ENCODE measurements at places on chromosomes 4 and X.

DNA sequence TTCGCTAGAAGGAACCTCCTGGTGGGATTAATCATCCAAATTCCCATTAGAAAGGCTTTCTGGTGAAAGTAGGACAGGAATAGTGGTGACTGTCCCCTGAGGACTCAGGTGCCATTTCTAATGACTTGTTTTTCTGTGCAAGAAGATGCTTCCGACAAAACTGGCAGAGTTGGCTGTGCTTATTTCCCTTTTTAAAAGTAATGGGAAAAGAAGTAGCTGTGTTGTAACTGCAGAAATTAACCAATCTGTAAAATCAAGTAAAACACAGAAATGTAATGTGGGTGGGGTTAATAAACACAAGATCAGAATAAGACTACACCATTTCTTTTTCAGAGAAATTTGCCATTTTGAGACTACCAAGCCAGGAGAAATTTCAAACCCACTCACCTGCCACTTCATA lies 55.0 kb upstream of the FAM9B start:
- ATAC-seq, result no peak

DNA sequence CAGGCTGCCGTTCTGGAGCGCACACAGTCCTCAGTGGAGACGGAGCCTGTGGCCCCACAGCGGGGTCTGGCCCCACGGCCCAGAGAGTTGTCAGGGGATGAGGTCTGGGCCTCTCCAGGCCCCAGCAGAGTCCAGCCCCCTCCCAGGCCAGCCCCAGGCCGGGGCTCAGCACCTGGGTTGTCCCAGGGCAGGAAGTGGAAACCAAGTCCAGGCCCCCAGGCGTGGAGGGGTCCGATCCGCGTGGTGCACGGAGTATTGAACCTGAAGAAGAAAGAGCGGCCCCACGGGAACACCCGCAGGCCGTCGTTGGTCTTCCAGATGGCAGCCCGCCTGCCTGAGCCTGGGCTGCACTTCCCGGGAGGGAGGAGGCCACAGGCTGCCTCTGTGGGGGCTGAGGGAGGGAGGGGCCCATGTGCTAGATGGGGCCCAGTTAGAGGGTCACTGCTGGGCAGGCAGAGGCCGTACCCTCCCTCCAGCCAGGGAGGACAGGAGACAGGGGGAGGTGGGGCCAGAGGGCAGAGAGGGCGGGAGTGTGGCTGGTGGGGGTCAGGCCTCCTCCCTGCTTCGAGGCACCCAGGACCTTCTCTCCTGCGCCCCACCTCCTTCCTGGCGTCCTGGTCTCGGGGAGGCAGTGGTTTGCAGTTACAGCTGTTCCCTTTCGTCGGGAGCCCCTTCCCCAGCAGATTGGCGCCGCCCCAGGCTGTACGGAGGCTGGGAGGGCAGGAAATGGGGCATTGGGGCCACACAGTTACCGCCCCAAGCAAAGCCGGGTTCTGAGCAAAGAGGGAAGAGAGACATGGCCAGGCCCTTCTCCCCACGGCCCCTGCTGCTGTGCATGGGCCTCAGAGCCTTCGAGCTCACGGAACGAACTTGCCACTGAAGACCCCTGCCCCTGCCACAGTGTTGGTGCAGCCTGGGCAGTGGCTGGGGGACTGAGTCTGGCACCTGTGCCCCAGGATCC lies 8.1 kb downstream of the HGFAC start:
- no peak for ATAC-seq

- ATAC-seq, result no peak
Observed at GRCh38 chr4:123480706-123481418, 84.3 kb downstream of the SPRY1 start.

GRCh38 chrX:45001048-45001447 lies 128.1 kb downstream of the KDM6A start:
- no peak for ATAC-seq

DNA sequence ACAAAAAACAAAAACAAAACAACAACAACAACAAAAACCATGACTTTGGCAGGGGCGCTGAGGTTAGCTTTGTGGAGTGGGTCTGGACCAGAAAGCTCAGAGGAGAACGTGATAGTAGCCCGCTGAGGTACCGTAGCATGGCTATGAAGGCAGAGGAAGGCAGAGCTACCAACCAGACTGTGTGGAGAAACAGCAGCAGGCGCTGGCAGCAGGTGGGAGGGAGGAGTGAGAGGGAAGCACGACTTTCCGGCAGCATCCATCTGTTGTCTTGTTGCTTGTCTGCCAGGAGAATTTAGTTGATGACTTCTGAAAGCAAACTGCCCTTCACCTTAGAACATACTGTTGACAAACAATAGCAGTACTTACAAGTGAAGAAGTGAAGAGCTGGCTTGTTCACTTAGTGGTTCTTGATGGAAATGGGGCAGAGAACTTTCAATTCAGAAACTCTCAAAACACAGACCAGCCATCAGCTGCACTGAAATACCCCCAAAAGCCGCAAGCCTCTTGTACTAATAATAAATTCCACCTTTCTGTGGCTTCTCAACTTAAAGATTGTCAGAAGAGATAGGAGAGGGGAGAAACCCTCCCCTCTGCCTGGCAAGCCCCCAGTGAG lies 447.2 kb downstream of the SLITRK2 start:
- no peak for ATAC-seq

DNA sequence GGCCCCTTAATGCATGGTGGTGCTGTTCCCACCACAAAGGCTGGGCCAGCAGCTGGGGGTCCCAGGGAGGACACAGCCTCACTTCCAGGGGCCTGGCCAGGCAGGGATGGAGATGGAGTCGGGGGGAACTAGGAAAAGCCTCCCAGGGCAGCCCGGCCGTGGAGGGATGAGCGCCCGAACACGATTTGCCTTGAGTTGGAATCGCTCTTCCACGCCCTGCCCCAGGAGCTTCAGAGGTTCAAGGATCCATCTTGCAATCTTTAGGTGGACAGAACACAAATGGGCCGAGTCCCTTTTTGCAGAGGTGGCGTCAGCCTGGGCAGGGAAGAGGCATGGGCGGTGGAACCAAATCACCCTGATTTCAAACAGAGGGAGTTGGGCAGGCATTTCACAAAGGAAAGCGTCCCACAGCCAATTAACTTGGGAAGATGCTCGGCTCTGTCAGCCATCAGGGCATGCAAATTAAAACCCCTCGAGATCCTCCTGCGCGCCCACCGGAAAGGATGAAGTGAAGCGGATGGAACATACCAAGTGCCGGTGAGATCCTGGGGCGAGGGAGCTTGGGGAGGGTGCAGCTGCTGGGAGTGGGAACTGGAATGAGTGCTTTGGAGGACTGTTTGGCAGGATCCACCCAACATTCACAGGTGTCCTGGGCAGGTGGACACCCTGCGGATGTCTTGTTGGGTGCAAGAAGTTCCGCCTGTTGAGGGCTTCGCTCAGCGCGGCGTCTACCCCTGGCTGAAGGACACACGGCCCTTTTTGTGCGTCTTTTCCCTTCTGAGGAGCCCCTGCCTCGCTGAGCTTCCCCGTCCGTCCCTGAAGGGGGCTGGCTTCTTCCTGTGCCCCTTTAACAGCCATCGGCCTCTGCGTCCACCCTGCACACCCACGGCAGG lies 75.7 kb downstream of the HTRA3 start:
- ATAC-seq, result no peak

- no peak for ATAC-seq
Observed at GRCh38 chr4:91064157-91064853, 937.1 kb downstream of the CCSER1 start.

- no peak for ATAC-seq
Observed at GRCh38 chrX:65528705-65529340, 5.8 kb downstream of the LAS1L start.

DNA sequence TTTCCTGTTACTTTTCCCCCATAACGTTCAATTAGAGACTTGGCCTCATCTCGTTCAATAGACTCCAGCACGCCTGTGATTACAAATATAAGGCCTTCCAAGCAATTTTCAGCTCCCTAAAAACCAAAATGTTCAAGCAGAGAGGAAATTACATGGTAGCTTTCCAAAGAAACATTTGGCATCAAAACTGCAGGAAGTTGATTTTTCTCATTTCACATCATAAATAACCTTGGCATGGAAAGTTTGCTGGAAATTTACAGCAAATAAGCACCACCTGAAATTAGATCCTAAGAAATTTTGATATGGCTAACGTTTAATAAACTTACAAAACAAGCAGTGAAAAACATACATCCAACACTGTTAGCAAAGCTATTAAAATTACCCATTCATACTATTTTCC lies 53.3 kb downstream of the RFC1 start:
- no peak for ATAC-seq
